ENCODE measurements at places on chromosomes 2 and 18.
A peak's percentile ranks its signal among the peaks of the same experiment; 100 is the strongest.

- no peak for DNase-seq
Measured at GRCh38 chr18:506264-506663, 5.8 kb upstream of the COLEC12 start.

DNA sequence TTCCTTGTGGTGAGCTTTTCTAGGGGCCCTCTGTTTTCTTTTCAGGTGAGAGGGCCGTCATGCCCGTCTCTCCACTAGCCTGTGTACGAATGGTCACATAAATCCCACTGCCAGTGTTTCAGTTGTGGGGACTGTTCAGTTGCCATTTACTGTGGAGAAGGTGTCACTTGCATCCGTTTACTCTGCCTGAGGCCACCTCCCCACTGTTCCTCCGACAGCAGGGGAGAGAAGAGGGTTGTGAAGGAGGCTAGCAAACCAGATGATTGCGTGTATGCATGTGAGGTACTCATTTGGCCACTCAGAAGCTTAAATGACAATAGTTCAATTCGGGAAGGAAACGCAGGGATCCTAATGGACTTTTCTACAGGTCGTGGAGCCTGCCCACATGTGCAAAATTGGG is 3.3 kb downstream of the MTCL1 start:
- DNase-seq: peak; percentile 34

- no peak for DNase-seq
Measured at GRCh38 chr18:48874233-48874632, 76.5 kb downstream of the SMAD7 start.

DNA sequence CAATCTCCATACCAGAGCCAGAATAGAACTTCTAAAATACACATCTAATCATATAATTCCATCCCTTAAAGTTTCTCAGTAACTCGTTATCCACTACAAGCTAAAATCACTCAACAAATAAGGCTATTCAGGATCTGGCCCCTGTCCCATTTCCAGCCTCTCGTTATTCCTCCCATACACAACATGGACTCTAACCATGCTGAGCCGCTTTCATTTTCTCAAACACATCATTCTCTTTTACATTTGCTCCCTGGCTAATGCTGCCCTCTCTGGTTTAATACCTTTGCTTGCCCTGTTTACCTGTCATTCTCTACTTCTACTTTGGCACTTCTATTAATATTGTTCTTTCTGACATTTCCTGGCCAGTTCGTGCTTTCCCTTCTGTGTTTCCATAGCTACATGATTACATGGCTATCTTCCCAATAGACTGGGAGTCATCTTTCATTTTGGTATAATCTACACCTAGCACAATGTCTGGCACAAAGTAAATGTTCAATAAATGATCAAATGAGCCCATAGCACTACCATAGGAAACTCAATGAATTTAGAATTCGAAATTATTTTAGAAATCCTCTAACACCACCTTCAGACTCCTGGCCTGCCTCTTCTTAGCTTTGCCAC is 163.6 kb upstream of the VRK2 start:
- DNase-seq: peak; percentile 14

GRCh38 chr2:235083822-235084221 is 132.0 kb downstream of the SH3BP4 start:
- no peak for DNase-seq

DNA sequence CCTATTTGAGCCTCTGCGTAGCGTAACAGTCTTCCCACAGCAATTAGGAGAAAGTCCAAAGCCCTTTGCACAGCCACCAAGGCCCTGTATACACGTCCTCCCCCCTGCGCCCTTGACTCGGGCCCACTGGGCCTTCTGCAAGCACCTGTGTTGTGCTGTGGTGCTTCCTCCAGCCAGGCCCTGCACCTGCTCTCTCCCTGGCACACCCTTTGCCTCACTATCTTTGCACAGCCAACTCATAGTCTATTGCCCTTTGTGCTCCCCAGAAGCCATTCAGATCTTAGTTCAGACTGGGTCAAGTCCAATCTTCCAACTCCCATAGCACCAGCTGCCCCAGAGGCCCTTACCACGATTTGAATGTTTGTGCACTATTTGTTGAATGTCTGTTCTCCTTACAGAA is 271.6 kb upstream of the MGAT5 start:
- DNase-seq: no peak

DNA sequence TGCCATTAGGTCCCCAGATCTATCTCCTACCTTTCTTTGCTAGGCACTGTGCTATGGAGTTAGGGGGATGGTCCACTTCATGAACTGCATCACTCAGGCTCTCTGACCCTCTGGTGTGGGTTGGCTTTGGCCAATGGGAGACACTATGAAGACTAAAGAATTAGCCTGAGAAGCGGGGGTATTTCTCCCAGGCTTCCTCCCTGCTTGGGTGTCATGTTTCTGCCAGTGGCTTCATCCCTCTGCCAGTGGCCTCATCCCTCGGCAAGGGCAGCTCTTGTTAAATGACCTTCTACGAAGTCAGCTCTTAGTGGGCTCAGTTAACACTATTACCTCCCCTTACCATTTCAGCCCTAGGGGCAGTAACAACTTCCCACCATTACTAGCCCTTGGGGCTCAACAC is 41.9 kb upstream of the EPB41L3 start:
- no peak for DNase-seq

DNA sequence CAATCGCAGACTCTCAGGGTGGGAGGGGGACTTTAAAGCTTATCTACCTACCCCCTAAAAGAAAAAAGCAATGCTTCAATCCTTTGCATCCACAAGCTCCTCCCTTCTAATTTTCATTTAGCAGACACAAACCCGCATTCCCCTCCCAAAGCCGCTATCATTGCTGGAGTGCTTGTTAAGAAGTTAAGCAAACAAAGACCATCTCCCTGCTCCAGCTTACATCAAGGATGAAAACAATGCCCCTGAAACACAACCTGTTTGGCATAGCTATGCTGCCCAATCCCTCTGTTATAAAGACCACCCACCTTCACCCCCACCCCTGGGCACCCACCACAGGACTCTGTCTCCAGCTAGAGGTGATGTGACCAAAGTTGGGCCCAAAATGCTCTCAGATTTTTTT is 33.0 kb downstream of the REEP1 start:
- peak; percentile 30 for DNase-seq

GRCh38 chr2:173059971-173060461 is 15.6 kb upstream of the MAP3K20 start:
- DNase-seq: no peak

DNA sequence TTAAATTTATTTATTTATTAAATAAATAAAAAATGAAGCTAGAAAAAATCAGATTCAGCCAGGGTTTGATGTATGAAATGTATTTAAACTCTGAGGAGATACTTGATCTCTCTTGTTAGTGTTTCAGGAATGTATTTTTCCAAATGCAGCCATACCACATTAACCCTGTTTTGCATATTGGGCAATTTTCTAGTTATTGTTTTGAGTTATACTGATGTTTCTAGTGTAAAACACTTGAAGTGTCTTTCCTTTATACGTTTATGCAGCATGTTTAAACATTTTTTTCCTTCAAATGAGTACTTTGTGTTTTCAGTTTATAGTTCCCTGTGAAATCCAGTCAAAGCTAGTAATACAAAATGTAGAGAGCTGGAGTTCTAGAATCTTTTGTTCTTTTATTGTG is 69.9 kb downstream of the WDR7 start:
- DNase-seq: no peak

- peak; percentile 100 for DNase-seq
Measured at GRCh38 chr18:37987901-37988300, 422.3 kb upstream of the CELF4 start.

DNA sequence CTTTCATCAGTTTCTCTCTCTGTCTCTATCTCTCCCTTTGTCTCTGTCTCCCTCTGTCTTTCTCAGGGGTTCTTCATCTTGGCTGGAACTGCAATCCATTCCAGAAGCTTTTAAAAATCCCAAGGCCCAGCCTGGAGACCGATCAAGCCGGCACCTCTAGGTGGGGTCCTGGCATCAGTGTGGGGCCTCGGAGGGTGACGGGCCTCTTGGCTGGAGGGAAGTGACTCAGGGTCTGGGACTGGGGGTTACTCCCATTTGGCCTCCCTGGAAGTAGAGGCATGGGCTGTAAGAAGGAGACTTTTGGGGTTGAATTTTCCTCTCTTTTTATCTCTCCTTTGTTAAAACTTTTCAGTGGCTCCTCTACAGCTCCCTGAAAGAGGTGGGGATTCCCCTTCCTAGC is 52.8 kb upstream of the OTOF start:
- DNase-seq: no peak

- no peak for DNase-seq
Measured at GRCh38 chr2:217060516-217060915, 200.7 kb upstream of the TNP1 start.

GRCh38 chr2:185821467-185821866 is 82.9 kb downstream of the FSIP2 start:
- no peak for DNase-seq

DNA sequence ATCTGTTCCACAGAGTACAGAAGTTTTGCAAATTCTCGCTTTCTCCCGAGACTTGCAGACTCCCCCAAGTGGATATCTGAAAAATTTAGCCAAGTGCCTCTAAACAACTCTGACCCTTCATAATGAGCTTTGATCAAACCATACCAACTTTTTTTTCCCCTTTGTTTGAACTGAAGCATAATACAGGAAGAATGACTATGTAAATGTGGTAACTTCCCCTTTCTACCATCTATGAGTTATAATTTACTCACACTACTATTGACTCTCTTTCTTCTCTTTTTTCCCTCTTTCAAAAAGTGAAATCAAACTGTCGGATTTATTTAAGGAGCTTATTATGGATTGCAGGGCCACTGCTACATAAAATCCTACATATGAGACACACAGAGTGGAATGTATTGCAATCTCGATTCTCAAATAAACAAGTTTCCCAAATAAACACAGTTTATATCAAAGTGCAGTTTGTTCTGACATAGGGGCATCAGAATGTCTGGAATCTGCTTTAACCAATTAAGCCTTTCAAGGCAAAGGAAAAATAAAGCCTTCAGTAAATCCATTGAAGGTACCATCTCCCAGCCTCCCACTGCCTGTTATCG is 1.4 kb upstream of the ZNF804A start:
- no peak for DNase-seq

DNA sequence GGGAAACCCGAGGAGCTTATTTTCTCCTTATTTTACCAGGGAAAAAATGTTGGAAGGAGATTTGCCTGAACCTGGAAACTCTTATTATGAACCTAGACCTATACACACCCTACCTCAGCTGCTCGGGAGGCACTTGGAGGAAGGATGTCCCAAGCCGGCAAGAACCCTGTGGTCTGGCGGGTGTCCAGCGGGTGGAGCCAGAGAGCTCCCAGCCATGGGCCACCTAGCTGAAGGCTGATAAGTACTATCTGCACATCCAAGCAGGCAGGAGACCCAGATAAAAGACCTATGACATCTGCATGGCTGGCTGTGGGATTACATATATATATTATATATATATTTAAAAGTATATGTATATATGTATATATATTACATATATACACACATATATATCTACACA is 1.1 kb upstream of the SLC14A1 start:
- peak; percentile 51 for DNase-seq

GRCh38 chr2:489838-490237 is 187.4 kb downstream of the TMEM18 start:
- DNase-seq: no peak

DNA sequence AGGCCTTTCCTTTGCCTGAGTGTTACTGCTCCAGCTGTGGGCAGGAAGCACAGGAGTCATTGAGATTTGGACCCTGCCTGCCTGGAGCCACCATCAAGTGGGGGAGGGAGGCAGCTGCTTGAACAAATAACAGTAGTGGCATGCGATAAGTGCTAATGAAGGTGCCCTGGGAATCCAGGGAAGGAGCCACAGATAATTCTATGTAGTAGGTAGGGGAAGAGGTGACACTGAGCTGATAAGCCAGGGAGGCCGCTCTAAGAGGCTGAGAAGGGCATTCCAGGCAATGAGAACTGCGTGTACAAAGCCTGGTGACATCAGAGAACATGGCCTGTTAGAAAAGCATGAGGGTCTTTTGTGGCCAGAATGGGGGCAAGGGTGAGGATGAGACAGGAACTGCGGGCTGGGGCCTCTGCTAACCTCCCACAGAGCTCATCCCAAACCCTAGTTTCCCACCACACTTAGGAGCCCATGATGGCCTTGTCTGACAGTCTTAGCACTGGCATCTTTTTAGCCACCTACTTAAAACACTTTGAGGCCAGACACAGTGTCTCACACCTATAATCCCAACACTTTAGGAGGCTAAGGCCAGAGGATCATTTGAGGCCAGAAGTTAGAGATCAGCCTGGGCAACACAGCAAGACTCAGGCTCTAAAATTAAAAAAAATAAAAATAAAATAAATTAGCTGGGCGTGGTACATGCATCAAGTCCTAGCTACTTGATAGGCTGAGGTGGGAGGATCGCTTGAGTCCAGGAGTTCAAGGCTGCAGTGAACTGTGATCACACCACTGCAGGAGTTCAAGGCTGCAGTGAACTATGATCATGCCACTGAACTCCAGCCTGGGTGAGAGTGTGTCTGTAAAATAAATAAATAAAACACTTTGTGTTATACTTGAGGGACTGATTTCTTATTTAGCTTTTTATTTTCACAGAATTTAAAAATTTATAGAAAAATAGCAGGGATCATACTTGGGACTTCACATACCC is 58.9 kb downstream of the TET3 start:
- DNase-seq: no peak

DNA sequence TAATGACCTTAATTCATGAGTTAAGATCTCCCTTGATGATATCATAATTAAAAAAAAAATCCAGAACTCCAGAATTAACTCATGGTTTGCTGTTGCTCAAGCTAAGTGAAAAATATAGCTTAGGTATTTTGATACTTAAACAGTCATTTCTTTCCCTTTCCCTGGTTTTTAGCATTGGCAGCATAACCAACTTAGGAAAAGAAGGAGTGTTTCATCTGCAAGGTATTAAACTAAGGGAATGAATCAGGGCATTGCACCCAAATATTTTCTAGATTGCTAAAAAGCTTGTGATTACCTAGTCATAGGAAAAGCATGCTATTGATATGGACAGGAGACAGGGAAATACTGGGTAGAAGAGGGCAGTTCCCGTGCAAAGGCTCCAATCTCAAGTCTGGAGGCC is 207.2 kb downstream of the LRP1B start:
- DNase-seq: no peak

- no peak for DNase-seq
Measured at GRCh38 chr2:46778511-46778910, 137.1 kb downstream of the MCFD2 start.

- no peak for DNase-seq
Measured at GRCh38 chr2:185700883-185701282, 37.7 kb upstream of the FSIP2 start.

GRCh38 chr2:170425281-170425751 is 247.4 kb downstream of the MYO3B start:
- no peak for DNase-seq
